Cardiac muscle cell (in vitro differentiated cells and primary cell): ENCODE measurements at places on chromosomes 11 and 22. TPM values are rescaled to one million over a fixed set of nuclear protein-coding genes. Genes with fewer than 3 reads are reported as not detected.

Gene HSPB2
- 0.36 and 0.74 TPM in 2 replicates for total RNA-seq

Gene GVQW3
- 8.1 and 13.3 TPM in 2 replicates for total RNA-seq

Gene OR8D4
- total RNA-seq: not detected in 2 replicates

GRCh38 chr11:2708151-2708581 is 8.4 kb upstream of the KCNQ1OT1 start:
- DNase-seq: peak; percentile 55

DNA sequence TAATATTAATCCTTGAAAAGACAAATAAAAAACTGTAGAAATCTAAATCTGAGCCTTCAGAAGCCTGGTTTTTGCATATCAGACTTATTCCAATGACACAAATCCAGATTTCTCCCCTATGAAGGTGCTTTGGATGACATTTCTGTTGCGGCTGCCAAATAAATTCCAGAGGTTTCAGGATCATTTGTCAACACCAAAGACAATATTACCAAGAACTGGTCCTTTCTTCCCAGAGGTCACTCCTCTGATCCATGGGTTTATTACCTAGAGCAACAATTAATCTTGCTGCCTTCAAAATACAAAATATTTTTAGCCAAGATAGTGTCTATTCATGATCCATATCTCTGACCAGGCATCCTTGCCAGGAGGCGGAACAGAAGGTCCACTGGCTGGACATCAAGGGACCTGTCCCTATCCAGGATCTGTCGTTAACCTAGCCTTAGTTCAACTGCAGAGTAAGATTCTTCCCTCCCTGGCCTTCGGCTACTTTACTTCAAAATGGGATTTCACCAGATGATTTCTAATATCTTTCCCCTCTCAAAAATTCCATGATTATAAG is 4.9 kb downstream of the CADM1 start:
- DNase-seq: no peak

- DNase-seq: no peak
Measured at GRCh38 chr11:77106321-77106720, 3.7 kb downstream of the OMP start.

DNA sequence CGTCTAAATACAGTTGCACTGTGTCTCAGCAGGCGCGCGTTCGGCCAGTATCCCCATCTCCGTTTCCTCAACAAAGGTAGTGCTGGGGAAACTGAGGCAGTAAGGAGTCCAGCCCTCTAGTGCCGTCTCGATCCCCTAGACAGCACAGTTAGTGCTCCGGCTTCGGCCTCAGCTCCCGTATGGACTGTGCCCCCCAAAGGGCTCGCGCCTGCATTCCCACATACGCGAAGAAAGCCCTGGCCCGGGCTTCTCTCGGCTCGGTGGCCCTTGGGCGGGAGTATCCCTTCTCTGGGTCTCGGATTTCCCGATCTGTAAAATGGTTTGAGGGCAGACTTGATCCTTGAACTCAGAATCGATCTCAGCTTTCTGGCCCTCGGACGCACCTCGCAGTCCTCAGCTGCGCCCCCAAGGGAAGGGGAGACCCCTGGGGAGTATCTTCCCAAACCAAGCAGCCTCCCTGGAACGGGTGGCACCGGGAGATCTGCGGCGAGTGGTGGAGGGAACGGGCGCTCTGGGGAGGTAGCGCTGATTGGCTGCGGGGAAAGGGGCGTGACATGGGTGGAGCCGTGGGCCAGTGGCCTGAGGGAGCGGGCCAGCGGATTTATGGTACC is 759 bp upstream of the PEX16 start:
- peak; percentile 84 for DNase-seq

DNA sequence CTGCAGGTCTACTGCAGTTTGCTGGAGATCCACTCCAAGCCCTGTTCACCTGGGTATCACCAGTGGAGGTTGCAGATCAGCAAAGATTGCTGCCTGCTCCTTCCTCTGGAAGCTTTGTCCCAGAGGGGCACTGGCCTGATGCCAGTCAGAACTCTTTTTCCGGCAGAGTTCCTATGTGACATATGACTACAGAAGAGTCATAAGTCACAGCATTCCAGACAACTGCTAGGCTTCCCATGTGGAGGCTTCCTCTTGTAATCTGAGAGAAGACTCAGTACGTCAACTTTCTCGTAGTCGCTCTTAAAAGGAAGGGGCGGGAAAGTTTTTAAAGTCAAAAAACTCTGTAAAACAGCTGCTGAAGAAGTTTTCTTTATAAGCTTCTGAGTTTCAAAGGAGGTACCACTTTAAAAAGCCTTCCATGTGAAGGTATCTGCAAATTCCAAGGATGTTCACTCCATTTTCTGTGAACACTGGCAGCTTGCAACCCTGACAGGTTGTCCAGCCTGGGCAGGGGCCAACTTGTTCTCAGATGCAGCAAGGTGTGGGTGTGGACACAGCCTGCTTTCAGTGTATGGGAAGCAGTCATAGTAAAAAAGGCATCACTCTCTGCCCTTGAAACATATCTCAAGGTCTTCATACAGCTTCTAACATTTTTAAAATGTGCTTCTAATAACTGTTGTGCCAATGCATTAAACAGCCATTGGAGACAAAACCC is 97.8 kb downstream of the ME3 start:
- DNase-seq: no peak

GRCh38 chr22:46537946-46538813 is 760 bp upstream of the CELSR1 start:
- DNase-seq: peak; percentile 72

Gene CDC42BPG
- 4.6 and 10.1 TPM in 2 replicates for total RNA-seq

Gene MS4A6E
- not detected in 2 replicates for total RNA-seq

DNA sequence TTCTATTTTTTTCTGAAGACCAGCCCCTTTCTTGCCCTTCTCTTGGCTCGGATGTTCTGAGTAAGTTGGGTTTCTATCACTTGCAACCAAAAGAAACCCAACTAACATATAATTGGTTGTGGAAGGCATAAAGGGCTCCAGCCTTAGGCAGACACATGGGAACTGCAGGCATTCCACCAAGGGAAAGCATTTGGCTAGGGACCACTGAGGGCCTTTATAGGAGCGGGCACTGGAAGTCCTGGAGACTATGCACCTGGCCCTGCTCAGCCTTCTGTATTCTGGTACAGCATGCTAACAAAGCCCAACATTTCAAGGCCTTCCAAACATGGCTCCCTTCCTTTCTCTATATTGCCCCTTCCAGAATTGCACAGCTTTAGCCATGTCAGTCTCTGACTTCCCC is 17.6 kb upstream of the LMO1 start:
- no peak for DNase-seq

GRCh38 chr11:100687630-100688395 is 725 bp downstream of the ARHGAP42 start:
- peak; percentile 81 for DNase-seq

Gene OR52I1
- total RNA-seq: not detected in 2 replicates

Gene TNNI2
- total RNA-seq: 1.8 and 3.9 TPM in 2 replicates

Gene FGF19
- total RNA-seq: not detected in 2 replicates

- no peak for DNase-seq
Measured at GRCh38 chr11:8100605-8101004, 19.6 kb downstream of the TUB start.

Gene AKIP1
- total RNA-seq: 26.2 and 33.7 TPM in 2 replicates

Gene PNPLA3
- total RNA-seq: 2.1 and 2.3 TPM in 2 replicates

DNA sequence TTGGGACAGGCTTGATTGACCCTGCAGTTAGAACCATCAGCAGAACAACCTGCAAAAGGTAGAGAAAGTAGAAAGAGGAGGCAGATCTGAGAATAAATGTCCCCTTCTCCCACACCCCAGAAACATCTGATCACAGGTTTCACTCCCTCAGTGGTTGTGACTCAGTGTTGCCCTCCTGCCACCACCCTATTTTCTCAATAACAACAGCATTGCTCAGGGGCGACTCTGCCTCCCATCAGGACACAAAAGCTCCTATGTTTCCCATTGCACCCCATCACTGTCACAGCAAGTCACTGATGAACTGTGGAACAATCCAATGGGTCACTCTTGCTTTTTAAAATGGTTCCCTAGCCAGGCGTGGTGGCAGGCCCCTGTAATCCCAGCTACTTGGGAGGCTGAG is 110.2 kb downstream of the RASSF10 start:
- DNase-seq: no peak

Gene FREY1
- 2.1 and 2.7 TPM in 2 replicates for total RNA-seq

Gene MIOX
- not detected in 2 replicates for total RNA-seq

GRCh38 chr11:114147375-114148012 is 88.0 kb downstream of the ZBTB16 start:
- no peak for DNase-seq

DNA sequence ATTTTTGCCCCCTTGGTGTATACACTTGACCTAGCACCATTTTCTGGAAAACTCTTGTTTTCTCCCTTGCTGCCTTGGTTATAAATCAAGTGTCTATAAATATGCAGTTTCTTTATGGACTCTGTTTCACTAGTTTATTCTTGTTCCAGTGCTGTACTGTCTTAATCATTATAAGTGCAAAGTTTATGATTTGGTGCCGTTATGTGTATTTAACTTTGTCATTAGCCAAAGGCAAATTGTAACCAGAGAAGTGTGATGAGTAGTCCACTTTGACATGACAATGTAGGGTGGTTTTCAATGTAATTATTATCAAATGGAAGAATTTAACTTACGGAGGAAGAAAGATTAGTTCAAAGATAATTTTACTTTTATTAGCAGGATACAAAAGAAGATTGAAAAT is 40.3 kb downstream of the SPECC1L start:
- DNase-seq: no peak

- no peak for DNase-seq
Measured at GRCh38 chr22:22711532-22711913, 67.1 kb downstream of the GGTLC2 start.

Gene ARHGAP42
- 90.9 and 135 TPM in 2 replicates for total RNA-seq
